Posterior vena cava (tissue), 2 donors: ENCODE measurements at places on chromosomes 5 and 9. TPM values are rescaled to one million over a fixed set of nuclear protein-coding genes. Genes with fewer than 3 reads are reported as not detected.

The KIAA0825 gene
- total RNA-seq: 4.7 TPM

The NOXA1 gene
- total RNA-seq: 2.0 TPM

The FKTN gene
- total RNA-seq: 17.4 TPM

DNA sequence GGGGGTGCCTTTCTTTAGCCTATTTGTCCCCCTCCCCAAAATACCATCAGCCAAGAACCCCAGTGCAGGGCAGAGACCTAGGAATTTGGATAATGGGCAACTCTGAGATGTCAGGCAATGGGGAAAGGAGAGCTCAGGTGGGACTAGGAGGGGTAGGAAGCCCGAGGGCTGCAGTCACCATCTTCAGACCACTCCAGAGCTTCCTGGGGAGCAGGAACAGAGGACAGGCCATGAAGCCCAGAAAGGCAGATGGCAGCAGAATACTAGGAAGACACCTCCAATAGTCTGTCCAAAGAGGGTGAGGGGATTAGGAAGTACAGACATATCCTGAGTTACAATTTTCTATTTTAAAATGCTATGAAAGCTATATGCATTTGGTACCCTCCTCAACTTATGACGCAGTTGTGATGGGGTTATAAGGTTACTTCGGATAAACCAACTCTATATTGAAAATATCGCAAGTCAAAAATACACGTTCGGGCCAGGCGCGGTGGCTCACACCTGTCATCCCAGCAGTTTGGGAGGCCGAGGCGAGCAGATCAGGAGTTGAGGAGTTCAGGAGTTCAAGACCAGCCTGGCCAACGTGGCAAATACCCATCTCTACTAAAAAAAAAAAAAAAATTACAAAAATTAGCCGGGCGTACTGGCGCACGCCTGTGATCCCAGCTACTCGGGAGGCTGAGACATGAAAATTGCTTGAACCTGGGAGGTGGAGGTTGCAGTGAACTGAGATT lies 34.6 kb upstream of the IL17B start:
- peak; percentile 62 for DNase-seq

- DNase-seq: no peak
Observed at GRCh38 chr5:13627673-13628454, 316.6 kb downstream of the DNAH5 start.

DNA sequence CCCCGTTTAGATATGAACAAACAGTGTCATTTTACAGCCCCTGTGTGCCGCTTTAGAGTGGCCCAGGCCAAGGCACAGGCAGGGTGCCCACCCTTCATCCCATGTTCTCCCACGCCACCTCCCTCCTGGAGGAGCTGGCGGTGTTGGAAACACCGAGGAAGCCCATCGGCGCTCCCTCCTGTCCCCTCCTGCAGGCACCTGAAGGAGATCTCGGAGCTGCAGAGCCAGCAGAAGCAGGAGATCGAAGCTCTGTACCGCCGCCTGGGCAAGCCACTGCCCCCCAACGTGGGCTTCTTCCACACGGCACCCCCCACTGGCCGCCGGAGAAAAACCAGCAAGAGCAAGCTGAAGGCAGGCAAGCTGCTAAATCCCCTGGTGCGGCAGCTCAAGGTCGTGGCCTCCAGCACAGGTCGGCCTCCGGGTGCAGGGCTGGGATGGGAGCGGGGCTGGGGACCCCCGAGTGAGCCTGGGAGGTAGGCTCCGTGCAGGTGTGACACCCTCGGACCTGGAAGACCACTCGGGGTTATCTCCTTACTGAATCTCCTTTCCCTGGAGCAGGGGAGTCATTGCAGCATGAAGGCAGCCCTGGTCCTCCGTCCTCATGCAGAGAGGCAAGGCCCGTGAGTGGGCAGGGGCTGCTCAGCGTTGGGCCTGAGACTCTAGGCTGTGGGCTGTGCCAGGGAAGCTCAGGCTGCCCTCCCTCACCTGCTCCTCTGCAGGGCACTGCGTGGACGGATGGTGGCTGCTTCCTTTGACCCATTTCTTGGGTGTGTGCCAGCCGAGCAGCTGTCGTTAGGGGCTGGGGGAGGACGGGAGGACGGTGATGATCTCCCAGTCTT lies 113.9 kb downstream of the WNK2 start:
- peak; percentile 66 for DNase-seq
